ENCODE measurements at places on chromosomes 11 and 22. TPM values are rescaled to one million over a fixed set of nuclear protein-coding genes. Genes with fewer than 3 reads are reported as not detected.
A peak's percentile ranks its signal among the peaks of the same experiment; 100 is the strongest.

Gene RASSF10
- 29.9 TPM for total RNA-seq

Gene MRGPRE
- total RNA-seq, result not detected

Gene RAB38
- 87.3 TPM for total RNA-seq

Gene EXT2
- 46.6 TPM for total RNA-seq

Gene CAPN1
- 369 TPM for total RNA-seq

DNA sequence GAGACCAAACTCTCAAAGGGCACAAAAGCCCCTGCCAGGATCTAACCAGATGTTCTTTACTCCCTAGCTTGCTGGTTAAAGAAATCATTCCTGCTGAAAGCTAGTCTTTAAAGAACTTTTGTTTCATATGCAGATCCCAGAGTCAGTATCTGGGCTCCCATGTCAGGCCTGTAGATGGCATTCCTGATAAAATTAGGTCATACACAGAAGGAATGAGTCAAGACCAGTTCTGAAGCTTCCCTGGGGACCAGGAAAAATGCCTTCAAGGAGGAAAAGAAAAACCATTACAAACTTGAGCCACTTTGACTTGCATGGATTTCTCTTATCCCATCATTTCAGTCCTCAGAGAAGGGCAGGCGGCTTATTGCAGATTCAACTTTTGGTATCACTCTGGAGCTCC lies 5.9 kb downstream of the DBX1 start:
- no peak for DNase-seq

DNA sequence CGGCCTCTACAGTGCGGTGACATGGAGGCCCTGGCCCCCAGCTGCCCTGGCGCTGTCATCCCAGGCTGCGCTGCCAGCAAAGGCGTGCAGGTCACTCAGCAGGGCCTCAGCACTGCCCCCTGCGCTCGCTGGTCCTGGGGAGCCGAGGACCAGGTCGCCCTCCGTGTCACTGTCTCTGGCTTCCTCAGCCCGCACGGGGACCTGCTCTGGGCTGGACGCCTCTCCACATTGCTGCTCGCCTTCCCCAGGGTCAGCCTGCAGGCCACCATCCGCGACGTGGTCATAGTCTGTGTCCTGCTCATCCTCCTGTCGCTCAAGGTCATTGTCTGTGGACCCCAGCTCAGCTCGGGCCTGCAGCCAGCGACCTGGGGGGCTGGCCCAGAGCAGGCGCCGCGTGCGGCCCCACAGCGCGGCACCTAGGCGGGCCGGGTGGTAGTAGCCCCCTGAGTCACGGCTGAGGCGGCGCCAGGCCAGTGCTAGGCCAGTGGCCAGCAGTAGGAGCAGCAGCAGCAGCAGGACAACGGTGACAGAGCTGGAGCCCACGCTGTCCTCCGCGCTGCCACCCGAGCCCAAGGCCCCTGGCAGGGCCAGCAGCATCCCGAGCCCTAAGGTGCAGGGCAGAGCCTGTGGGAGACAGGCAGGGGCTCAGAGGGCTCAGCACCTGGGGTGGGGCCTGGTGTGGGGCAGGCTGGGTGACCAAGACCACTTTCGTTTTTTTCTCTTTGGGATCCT lies 1.6 kb downstream of the PTPRCAP start:
- no peak for DNase-seq

DNA sequence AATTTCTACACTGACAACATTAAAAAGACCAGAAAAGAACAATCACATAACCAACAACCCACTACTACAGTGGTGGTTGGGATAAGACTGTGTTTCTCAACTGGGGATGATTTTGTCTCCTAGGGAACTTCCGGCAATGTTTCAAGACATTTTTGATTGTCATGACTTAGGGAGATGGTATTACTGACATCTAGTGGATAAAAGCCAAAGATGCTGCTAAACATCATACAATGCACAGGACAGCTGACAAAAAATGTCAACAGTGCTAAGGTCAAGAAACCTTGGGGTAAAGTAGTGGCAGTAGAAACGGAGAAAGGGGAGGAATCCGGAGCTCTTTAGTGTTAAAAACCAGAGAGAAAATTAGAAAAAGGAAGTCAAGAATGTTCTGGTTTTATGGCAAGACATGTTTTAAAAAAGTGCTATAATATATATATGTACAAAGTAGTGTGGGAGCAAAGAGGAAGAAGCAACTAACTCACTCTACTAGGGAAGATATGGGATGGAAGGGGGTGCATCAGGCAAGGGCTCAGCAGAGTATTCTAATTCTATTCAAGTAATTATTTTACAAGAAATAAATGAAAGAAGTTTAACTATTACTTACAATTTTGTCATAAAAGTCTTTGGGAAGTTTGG lies 37.2 kb downstream of the CKAP5 start:
- no peak for DNase-seq

DNA sequence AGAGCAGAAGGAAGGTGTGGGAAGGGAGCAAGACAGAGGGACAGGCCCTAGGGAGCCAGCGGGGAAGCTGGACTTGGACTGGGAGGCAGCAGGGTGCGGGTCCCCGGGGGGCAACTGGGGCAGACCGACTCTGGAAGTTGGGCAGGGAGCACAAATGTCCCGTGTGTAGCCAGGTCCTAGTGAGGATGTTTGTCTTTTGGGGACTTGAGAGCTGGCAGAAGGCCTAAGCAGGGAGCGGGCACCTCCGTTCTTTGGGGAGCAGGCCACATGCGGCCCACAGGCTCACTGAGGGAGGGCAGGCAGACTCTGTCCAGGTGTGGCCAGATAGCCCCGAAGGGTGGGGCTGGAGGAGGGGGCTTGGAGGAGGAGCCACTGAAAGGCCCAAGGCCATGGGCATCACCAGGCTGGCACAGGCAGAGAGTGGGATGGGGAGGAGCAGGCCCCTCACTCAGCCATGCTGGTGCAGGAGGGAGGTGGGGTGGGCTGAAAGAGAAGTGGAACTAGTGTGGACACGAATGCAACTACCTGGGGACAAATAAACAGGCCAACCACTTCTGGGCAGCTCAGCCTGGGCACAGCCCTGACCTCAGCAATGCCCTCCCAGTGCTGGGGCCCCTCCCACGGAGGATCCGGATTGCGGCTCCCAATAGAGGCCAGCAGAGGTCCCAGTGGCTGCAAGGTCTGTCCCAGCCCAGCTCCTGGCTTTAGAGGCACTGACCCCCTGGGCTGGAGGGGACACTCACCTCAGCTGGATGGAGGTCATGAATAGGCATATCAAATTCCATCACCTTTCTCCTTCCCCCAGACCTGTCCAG lies 1.3 kb upstream of the SCARF2 start:
- DNase-seq, result peak; percentile 86

GRCh38 chr11:11985016-11985715 lies 23.3 kb downstream of the DKK3 start:
- DNase-seq, result no peak

DNA sequence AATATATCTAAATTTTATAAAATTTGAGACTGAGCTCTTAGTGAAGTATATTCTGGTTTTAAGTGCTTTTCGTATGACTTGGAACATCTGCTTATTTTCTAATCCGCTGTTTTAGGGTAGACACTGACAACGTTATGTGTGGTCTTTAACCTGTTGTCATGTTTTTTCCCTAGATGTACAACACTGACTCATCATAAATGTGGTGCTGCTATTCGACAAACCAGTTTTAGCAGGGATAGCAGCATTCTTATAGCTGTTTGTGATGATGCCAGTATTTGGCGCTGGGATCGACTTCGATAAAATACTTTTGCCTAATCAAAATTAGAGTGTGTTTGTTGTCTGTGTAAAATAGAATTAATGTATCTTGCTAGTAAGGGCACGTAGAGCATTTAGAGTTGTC lies 23.8 kb upstream of the HIKESHI start:
- no peak for DNase-seq

DNA sequence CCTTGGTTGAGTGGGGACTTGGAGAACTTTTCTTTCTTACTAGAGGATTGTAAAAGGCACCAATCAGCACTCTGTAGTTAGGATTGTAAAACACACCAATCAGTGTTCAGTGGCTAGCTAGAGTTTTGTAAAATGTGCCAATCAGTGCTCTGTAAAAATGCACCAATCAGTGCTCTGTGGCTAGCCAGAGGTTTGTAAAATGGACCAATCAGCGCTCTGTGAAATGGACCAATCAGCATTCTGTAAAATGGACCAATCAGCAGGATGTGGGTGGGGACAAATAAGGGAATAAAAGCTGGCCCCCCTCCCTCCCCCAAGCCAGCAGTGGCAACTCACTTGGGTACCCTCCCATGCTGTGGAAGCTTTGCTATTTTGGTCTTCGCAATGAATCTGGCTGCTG lies 5.5 kb upstream of the DRG1 start:
- DNase-seq, result no peak

All from lower leg skin (tissue), 4 donors.